ENCODE measurements at places on chromosomes 13 and 19.

GRCh38 chr13:30148171-30148754 is 159.1 kb downstream of the KATNAL1 start:
- no peak for DNase-seq

- DNase-seq = peak; percentile 2
These were observed 59.2 kb downstream of the EDNRB start for GRCh38 chr13:77859450-77859849.

- DNase-seq = no peak
These were observed 21.3 kb upstream of the F7 start for GRCh38 chr13:113084094-113084942.

GRCh38 chr19:53531457-53531856 is 6.5 kb upstream of the ZNF331 start:
- no peak for DNase-seq

DNA sequence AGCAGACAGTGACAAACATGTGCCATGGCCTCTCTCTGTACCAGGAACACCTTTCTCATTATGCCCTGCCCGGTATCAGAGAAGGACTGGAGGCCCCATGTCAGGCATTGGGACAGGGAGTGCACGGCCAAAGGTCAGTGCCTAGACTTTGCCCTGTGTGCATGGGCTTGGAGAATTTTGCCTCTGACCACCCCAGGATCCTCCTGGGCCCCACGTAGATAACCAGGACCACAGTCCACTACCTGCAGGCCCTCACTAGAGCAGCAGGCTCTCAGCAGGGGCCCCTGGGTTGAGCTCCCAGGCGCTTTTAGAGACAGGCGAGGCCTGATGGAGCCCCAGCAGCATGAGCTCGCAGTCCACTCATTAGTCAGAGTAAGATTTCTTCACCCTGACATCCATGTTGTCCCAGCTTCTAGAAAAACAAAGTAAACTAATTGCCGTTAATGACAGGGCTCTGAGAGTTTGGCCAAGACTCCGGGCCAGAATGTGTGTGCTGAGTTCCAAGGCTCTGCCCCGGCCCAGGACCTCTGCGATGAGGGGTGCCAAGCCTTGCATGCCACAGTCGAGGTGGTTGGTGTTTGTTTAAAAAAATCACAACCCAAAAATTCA is 42.7 kb downstream of the CAPN12 start:
- DNase-seq = no peak

DNA sequence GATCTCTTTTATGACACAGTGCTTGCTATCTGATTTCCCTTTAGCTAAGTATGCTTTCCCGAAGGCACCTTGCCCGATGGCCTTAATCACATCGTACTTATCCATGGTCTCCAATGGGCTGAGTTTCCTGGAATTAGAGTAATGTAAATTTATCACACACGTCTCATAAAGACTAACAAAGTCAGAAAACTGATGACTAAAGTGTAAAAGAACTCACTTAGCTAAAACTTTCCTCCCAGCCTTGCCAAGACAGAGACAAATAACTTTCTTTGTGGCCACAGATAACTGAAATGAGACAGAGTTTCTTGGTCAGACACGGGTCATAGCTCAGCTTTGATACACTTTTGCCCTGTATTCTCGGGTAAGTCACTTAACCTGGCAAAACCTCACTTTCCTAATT is 1.5 kb downstream of the NEK5 start:
- no peak for DNase-seq

GRCh38 chr19:13881692-13882418 is 4.9 kb downstream of the NANOS3 start:
- no peak for DNase-seq

DNA sequence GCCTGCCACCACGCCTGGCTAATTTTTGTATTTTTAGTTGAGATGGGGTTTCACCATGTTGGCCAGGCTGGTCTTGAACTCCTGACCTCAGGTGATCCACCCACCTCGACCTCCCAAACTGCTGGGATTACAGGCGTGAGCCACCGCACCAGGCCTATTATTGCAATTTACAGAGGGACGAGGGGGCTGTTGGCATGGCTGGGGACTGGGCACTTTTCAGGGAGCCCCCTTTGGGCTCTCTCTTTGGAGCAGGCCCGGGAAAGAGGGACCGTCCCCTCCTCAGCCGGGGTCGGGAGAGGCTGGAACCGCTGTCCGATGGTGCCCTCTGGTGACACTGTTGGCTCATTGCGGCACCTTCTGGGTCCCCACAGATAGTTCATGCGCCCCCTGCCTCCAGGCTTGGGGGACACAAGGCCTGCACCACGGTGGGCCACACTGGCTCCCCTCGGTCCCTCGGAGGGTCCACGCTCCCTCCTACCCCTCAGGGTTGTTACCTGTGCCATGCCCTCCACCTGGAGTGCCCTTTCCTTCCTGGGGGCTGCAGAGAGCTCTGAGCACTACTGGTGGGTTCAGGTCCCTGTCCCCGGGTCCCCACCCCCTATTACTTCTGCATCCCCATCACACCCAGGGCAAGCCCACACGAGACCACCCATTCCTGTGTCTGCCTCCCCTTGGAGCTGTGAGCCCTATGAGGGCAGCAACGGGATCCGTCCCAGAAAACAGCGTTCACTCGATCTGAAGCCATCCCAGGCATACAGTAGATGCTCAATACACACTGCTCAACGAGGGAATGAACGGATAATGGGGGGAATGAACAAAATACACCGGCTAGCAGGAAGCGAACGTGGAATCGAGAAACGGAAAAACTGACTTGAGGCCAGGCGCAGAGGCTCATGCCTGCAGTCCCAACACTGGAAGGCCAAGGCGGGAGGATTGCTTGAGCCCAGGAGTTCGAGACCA is 12.5 kb downstream of the FEM1A start:
- no peak for DNase-seq

Data from T47D (cell line).